ENCODE measurements at places on chromosomes 16 and 17. TPM values are rescaled to one million over a fixed set of nuclear protein-coding genes. Genes with fewer than 3 reads are reported as not detected.

DNA sequence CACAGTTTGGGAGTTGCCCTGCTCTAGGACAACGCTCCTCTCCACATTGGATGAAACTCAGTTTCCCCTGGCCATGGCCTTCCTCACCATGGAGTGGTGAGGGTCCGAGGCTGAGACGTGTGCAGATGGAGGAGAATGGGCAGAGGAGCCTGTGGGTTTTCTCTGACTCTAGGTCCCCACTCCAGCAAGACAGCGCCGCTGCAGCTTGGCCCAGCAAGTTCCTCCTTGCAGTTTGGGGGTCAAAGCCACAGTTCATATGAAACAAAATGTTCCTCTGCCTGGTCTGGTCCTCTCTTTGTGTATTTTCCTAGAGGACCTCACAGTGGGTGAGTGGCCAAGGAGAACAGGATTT, 2.3 kb downstream of the C16orf54 start:
- DNase-seq: no peak

- no peak for DNase-seq
Measured at GRCh38 chr16:29007730-29008593, 23.1 kb downstream of the LAT start.

DNA sequence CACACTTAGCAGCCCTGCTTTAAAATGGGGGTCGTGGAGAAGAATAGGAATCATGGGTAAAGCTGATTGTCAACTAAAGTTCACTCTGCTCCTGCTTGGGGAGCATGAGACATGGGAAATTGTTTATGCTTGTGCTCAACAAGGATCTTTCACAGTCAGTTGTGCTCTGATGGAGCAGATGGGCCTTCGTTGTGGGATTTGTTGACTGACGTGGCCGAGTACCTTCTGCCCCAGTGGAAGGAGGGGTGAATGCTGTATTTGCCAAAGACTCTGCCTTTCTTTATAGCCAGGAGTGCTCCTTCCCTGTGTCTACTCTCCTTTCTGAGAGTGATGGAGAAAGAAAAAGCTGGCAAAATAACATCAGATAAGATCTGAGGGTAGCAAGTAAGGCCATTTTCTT, 11.4 kb downstream of the ARSG start:
- DNase-seq: no peak

GRCh38 chr16:71293919-71294318, 4.7 kb upstream of the CMTR2 start:
- DNase-seq: no peak

DNA sequence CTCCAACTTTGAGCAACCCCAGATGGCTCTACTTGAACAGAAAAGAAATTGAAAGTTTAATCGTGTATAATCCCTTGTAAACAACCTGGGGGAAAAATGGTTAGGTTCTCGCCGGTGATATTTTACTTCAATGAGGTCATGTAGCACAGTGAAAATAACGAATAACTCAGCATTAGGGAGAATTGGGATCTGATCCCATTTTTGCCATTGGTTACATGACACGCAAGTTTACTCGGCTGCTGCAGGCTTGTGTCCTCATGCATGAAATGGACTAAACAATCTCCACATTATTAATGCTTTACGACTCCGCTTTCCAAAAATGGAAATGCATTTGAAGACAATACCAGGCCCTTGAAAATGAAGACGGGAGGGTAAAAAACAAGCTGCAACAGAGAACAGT, 45.5 kb upstream of the LRRC37A3 start:
- DNase-seq: peak; percentile 55

- DNase-seq: peak; percentile 26
Measured at GRCh38 chr17:39208893-39209292, 8.8 kb downstream of the RPL19 start.

Gene P2RX5
- 3.1 TPM for polyA plus RNA-seq

Gene TRIM47
- polyA plus RNA-seq: 46.1 TPM

Gene YPEL3
- 277 TPM for polyA plus RNA-seq

Gene MEIOB
- 6.8 TPM for polyA plus RNA-seq

All from brain (organoid and tissue), 16 donors.